Effector memory CD4-positive, alpha-beta T cell (primary cell): ENCODE measurements at places on chromosomes 5 and 9.

DNA sequence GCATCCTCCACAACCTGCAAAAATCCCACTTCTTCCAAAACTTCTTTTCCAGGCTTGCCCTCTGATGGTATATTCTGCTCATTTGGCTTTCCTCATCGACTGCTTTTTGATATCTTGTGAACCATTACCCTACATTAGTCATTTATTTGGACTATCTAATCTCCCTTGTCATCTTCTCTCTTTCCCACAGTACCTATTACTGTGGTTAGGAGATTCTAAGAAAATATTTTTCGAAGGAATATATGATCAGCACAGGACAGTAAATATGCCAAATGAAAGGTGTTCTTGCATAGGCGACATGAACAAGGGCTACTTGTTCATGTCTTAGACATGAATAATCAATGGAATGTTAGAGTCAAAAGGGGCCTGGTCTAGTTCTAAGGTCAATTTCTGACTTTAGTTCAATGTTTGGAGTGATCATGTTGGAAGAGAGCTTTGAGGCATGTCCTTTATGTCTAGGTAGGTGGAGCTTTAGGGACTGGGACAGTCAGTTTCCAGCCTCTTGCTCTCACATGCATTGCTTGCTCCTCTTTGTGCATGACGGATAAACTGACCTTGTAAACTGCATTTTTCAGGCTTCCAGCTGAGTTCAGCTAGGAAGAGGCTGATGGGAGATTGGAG is 243.4 kb upstream of the RPS23 start:
- H3K4me1 ChIP-seq = no peaks in the 10 kb centered on the region
- no peak overlapping the region for H3K4me3 ChIP-seq
- no peaks in the 10 kb centered on the region for H3K36me3 ChIP-seq
- DNase-seq = no peak
- no peak overlapping the region for H3K27ac ChIP-seq
- no peaks in the 10 kb centered on the region for H3K27me3 ChIP-seq

- no peak overlapping the region for H3K4me3 ChIP-seq
- no peaks in the 10 kb centered on the region for H3K27me3 ChIP-seq
- H3K36me3 ChIP-seq = no peaks in the 10 kb centered on the region
- H3K4me1 ChIP-seq = no peaks in the 10 kb centered on the region
- DNase-seq = no peak
These were observed 131.6 kb downstream of the EBF1 start for GRCh38 chr5:158968150-158968549.

GRCh38 chr9:70701163-70701562 is 286.7 kb upstream of the KLF9 start:
- DNase-seq = no peak
- H3K27ac ChIP-seq = no peak overlapping the region
- H3K4me3 ChIP-seq = no peak overlapping the region
- no peaks in the 10 kb centered on the region for H3K27me3 ChIP-seq
- H3K36me3 ChIP-seq = no peaks in the 10 kb centered on the region
- H3K4me1 ChIP-seq = no peaks in the 10 kb centered on the region

GRCh38 chr5:164352695-164353094 is 847.3 kb downstream of the MAT2B start:
- no peaks in the 10 kb centered on the region for H3K27me3 ChIP-seq
- no peak overlapping the region for H3K4me3 ChIP-seq
- no peak for DNase-seq

- no peaks in the 10 kb centered on the region for H3K36me3 ChIP-seq
- no peak overlapping the region for H3K4me3 ChIP-seq
- no peak for DNase-seq
- no peak overlapping the region for H3K27ac ChIP-seq
- no peaks in the 10 kb centered on the region for H3K4me1 ChIP-seq
These were observed 182.7 kb upstream of the ACTBL2 start for GRCh38 chr5:57665146-57665936.

DNA sequence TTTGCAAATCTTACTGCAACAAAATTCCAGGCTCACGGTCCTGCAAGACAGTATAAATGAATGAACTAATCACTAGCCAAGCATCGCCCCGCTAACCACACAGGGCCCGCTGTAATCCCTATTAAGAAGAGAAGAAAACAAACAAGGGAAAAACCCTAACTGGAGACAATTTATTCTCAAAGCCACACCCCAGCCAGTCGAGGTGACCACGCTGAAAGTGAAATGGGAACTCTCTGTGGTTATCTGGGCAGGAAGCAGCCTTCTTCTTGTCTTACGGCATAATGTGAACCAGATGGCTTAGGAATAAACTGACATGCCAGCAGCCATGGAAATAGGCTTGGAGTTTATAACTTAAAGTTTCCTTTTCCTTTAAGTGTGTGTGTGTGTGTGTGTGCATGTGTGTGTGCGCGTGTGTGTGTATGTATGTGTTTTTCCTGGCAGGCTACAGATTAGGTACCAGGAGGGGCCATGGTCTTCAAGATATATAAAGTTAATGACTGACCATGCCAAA is 120.2 kb downstream of the SEMA6A start:
- H3K27ac ChIP-seq = no peak overlapping the region
- no peaks in the 10 kb centered on the region for H3K36me3 ChIP-seq
- H3K4me1 ChIP-seq = no peaks in the 10 kb centered on the region

- H3K4me3 ChIP-seq = no peak overlapping the region
- H3K36me3 ChIP-seq = no peaks in the 10 kb centered on the region
- H3K4me1 ChIP-seq = no peaks in the 10 kb centered on the region
These were observed 91.4 kb downstream of the ANXA1 start for GRCh38 chr9:73243078-73243477.

- H3K27me3 ChIP-seq = no peaks in the 10 kb centered on the region
- H3K36me3 ChIP-seq = no peaks in the 10 kb centered on the region
- H3K4me3 ChIP-seq = peak overlapping the region; percentile 69
- H3K4me1 ChIP-seq = peaks cover 34% of the 10 kb centered on the region
- peak overlapping the region; percentile 50 for H3K27ac ChIP-seq
- peak; percentile 13 for DNase-seq
These were observed 3.1 kb downstream of the IER5L start for GRCh38 chr9:129174724-129175514.

GRCh38 chr5:57455511-57456455 is 26.8 kb downstream of the ACTBL2 start:
- H3K27me3 ChIP-seq = no peaks in the 10 kb centered on the region
- H3K36me3 ChIP-seq = no peaks in the 10 kb centered on the region
- no peak for DNase-seq

DNA sequence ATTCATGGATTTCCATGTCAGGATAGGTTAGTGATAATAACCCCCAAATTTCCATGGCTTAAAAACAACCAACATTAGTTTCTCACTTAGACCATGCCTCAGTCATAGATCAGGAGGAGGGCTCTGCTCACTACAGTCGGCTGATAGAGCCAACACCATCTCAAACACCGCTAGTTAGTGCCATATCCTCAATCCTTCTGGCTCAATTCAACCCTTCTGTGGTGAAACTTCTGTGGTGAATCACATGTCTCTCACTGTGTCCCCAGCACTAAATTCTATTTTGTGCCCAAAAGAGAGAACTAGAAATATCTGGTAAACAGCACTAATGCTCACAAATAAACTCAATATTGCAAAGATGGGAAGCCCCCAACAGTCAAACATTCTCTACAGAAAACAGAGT is 21.1 kb downstream of the ECPAS start:
- no peak overlapping the region for H3K27ac ChIP-seq
- H3K36me3 ChIP-seq = peaks cover 3% of the 10 kb centered on the region
- H3K4me3 ChIP-seq = no peak overlapping the region
- no peaks in the 10 kb centered on the region for H3K4me1 ChIP-seq

DNA sequence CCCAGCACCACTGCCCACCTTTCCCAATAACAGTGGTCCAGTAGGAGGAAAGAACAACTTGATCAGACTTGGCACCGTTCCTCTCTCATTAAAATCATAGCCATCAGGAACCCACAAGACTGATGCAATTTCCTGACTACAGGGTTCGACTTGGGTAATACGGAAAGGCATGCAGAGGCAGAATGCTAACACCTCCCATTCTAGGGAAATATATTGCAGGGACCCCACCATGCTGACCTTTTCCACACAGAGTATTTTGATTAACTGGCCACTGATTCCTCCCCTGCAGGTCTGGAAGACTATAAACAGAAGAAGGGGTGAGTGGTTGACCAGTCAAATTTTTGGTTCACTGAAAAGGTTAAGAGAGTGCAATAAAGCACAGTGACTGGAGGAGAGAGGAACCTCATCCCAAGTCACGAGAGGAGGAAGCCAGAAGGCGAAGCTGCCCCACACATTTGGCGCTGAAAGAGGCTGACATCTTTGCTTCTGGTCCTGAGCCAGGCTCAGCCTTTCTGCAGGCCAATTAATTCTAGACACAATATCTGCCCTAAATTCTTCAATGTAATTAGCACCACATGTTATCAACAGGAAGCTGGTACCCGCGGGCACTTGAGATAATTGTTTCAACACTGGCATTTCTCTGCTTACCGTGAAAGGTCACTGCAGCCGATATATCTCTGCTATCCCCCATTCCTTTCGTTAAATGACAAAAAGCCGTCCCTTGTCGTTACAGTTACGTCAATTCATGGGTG is 64.7 kb upstream of the SPOCK1 start:
- no peaks in the 10 kb centered on the region for H3K27me3 ChIP-seq
- H3K27ac ChIP-seq = no peak overlapping the region
- no peaks in the 10 kb centered on the region for H3K4me1 ChIP-seq

- H3K27me3 ChIP-seq = no peaks in the 10 kb centered on the region
- peak; percentile 38 for DNase-seq
- H3K4me1 ChIP-seq = peaks cover 24% of the 10 kb centered on the region
- H3K27ac ChIP-seq = peak overlapping the region; percentile 54
These were observed 650 bp downstream of the MYORG start for GRCh38 chr9:34375901-34376595.

GRCh38 chr5:113093558-113093957 is 117.0 kb downstream of the DCP2 start:
- no peak overlapping the region for H3K27ac ChIP-seq
- H3K27me3 ChIP-seq = no peaks in the 10 kb centered on the region
- no peak overlapping the region for H3K4me3 ChIP-seq
- no peaks in the 10 kb centered on the region for H3K4me1 ChIP-seq

GRCh38 chr9:109908459-109909390 is 128.7 kb downstream of the PALM2AKAP2 start:
- H3K27ac ChIP-seq = no peak overlapping the region
- H3K27me3 ChIP-seq = no peaks in the 10 kb centered on the region
- H3K4me1 ChIP-seq = no peaks in the 10 kb centered on the region
- no peak overlapping the region for H3K4me3 ChIP-seq

GRCh38 chr5:133531594-133531993 is 80.7 kb downstream of the FSTL4 start:
- H3K27me3 ChIP-seq = no peaks in the 10 kb centered on the region
- DNase-seq = no peak
- H3K4me3 ChIP-seq = no peak overlapping the region
- no peaks in the 10 kb centered on the region for H3K36me3 ChIP-seq
- H3K4me1 ChIP-seq = no peaks in the 10 kb centered on the region
- H3K27ac ChIP-seq = no peak overlapping the region

GRCh38 chr5:171310212-171310818 is 1.3 kb downstream of the TLX3 start:
- H3K36me3 ChIP-seq = no peaks in the 10 kb centered on the region
- H3K27ac ChIP-seq = no peak overlapping the region
- H3K4me1 ChIP-seq = peaks cover 20% of the 10 kb centered on the region
- no peak for DNase-seq
- no peak overlapping the region for H3K4me3 ChIP-seq

GRCh38 chr5:162484986-162485385 is 417.4 kb downstream of the GABRG2 start:
- no peaks in the 10 kb centered on the region for H3K27me3 ChIP-seq
- H3K4me1 ChIP-seq = no peaks in the 10 kb centered on the region
- no peak overlapping the region for H3K27ac ChIP-seq
- no peaks in the 10 kb centered on the region for H3K36me3 ChIP-seq
- no peak overlapping the region for H3K4me3 ChIP-seq

- H3K27me3 ChIP-seq = no peaks in the 10 kb centered on the region
- no peaks in the 10 kb centered on the region for H3K4me1 ChIP-seq
- no peak overlapping the region for H3K27ac ChIP-seq
- DNase-seq = no peak
- peaks cover 52% of the 10 kb centered on the region for H3K36me3 ChIP-seq
- no peak overlapping the region for H3K4me3 ChIP-seq
These were observed 57.3 kb downstream of the RIGI start for GRCh38 chr9:32468740-32469139.

GRCh38 chr5:14011089-14012020 is 66.9 kb upstream of the DNAH5 start:
- no peak for DNase-seq
- H3K4me1 ChIP-seq = no peaks in the 10 kb centered on the region
- H3K27ac ChIP-seq = no peak overlapping the region
- H3K27me3 ChIP-seq = no peaks in the 10 kb centered on the region

GRCh38 chr9:88266416-88266815 is 121.8 kb upstream of the SPIN1 start:
- no peaks in the 10 kb centered on the region for H3K27me3 ChIP-seq
- H3K4me3 ChIP-seq = no peak overlapping the region
- H3K36me3 ChIP-seq = no peaks in the 10 kb centered on the region
- no peak overlapping the region for H3K27ac ChIP-seq
- no peak for DNase-seq

DNA sequence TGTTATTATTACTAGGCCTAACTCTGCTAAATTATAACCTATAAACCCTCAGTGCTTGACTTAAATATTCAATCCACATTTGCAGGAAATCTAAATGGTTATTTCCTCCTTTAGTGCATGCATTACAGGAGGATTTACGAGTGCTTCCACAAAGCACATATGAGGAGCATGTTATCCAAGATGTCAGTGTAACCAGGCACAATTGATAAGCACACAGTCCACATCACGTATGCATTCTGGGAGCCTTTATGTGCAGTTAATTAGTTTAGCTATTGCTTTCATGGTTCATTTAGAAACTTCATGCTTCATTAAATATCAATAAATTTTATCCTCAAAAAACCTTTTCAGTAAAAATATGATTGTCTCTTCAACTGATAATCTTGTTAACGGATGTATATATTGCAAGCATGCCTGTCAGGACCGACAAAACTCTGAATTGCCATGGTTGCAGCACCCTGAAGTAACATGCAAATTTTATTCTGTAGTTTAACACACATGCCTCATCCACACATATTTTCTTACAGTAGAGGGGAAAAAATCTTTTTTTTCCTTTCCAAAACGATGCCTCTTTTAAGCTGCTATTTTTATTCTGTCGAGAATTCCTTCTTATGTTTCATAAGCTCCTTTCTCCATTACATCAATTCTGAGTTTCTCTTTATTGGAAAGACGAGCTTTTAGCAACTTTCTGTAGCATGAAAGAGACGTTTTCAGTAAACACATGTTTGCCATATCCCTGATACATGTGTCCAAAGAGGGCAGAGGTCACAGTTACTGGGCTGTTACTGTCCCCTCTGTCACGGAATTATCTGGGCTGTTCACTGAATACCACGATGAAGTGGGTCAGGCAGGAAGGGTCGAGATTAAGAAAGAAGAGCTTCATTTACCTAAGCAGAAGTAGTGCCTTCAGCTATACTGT is 142.0 kb downstream of the GLIS3 start:
- H3K27me3 ChIP-seq = no peaks in the 10 kb centered on the region
- H3K4me1 ChIP-seq = no peaks in the 10 kb centered on the region
- no peak overlapping the region for H3K4me3 ChIP-seq
- H3K36me3 ChIP-seq = no peaks in the 10 kb centered on the region
- DNase-seq = no peak

- peaks cover 3% of the 10 kb centered on the region for H3K4me1 ChIP-seq
- peaks cover 24% of the 10 kb centered on the region for H3K36me3 ChIP-seq
- H3K27me3 ChIP-seq = no peaks in the 10 kb centered on the region
- DNase-seq = no peak
These were observed 36.0 kb downstream of the UBE2D2 start for GRCh38 chr5:139597134-139597533.

GRCh38 chr9:99143655-99144054 is 38.7 kb downstream of the TGFBR1 start:
- no peak overlapping the region for H3K27ac ChIP-seq
- DNase-seq = no peak
- H3K4me1 ChIP-seq = no peaks in the 10 kb centered on the region
- H3K27me3 ChIP-seq = no peaks in the 10 kb centered on the region
- peaks cover 57% of the 10 kb centered on the region for H3K36me3 ChIP-seq
- no peak overlapping the region for H3K4me3 ChIP-seq
